NCI-H187 treated with DMSO at 0.1 percent for 48 hours (cell line): ENCODE measurements at places on chromosomes 4 and X.

DNA sequence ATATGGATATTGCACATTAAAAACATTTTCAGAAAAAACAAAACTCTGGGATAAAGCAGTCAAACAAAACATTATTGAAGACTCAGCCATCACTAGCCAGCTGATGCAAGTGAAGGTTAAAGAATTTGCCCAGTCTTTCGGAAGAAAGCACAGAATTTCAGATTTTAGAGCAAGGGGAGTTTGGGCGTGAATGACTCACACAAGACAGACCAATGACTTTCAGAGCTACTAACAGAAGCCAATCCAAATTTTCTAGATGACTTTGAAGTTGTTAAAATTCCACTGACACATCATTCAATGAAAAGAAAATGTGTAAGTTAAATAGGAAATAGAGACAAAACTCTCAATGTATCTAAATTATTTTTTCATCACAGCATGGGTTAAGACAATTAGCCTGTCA is 4.0 kb downstream of the MRFAP1L1 start:
- no peak for DNase-seq

DNA sequence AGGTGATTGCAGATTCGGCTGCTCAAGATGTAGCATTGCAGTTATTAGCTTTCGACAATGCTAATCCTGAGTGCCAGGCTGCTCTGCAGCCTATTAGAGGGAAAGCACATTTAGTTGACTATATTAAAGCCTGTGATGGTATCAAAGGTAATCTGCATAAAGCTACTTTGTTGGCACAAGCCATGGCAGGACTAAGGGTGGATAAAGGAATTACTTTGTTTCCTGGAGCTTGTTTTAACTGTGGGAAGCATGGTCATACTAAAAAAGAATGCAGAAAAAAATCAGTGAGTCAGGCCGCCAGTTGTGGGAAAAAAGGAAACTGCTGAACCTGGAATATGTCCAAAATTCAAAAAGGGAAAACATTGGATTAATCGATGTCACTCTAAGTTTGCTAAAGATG is 154.9 kb upstream of the TECRL start:
- no peak for DNase-seq

GRCh38 chr4:118883861-118884260 is 4.8 kb upstream of the SYNPO2 start:
- DNase-seq, result no peak

DNA sequence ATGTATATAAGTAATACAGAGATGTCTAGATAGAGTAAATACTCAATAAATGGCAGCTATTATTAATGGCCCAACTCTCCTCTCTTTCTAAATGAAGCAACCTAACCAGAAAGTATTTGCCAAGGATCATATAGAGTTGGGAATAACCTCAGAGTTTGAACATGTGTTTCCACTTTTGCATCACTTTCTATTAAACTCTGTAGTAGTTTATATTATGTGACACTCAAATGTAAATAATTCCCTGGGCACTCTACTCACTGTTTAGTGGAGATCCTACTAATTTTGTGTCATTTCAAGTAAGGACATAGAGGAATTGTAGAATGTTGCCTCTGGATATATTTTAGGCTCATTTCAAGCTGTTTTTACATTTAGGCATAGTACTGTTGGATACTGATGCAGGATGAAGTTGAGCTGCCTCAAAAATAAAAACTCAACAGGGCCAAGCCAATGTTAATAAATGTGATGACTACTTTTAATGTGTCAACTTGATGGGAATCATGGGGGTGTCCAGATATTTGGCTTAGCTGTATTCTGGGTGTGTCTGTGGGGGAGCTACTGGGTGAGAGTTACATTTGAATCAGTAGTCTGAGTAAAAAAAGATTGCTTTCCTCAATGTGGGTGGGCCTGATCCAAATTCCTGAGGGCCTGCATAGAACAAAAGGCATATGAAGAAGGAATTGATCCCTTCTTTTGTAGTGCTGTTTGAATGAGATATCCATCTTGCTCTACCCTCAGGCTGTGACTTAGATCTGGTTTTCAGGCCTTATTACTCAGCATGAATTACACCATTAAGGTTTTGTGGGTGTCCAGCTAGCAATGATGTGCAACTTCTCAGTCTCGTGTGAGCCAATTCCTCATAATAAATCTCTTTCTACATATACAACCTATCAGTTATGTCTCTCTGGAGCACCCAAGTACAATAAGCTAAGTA is 1368.2 kb downstream of the STIM2 start:
- no peak for DNase-seq

DNA sequence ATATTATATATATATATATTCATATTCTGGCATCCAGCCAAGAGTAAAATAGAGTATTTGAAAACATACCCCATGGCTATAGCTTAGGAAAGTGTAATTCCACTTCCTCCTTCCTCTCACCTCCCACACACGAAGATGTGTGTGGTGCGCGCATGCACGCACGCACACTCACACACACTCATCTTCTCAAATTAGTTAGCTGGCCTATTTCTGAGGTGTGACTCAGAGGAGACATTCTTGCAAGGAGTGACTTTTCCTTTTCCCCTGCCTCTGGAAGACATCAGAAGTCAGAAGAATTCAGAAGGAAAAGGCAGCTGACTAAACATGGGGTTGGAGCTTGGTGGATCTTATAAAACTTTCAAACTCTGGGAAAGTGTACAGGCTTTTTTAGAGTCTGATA is 8.8 kb downstream of the ENPEP start:
- no peak for DNase-seq

DNA sequence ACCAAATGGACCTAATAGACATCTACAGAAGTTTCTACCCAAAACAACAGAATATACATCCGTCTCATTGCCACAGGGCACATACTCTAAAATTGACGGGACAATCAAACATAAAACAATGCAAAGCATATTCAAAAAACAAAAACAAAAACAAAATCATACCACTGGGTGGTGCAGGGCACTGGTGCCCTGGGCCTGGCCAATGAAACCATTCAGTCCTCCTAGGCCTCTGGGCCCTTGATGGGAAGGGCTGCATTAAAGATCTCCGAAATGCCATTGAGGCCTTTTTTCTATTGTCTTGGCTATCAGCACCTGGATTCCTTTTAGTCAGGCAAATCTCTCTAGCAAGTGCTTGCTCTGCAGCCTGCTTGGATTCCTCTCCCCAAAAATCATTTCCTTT is 213.9 kb upstream of the ZCCHC13 start:
- DNase-seq, result no peak

DNA sequence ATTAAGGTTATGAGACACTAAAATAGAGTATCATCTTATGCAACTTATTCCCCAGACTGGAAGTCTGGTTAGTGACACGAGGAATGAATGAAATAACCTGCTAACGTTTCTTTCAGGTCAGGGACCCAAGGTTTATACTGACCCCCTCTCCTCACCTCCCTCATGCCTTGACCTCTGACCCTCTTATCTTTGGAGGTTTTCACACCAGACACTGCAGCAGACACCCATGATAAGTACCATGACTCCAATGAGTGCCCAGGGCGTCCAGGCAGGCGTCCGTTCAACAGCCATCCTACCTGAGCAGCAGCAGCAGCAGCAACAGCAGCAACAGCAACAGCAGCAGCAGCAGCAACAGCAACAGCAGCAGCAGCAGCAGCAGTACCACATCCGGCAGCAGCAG is 4.2 kb upstream of the NLGN3 start:
- DNase-seq, result no peak
